Activated CD8-positive, alpha-beta memory T cell treated with anti-CD3 and anti-CD28 coated beads for 24 hours (primary cell): ENCODE measurements at places on chromosomes 1 and 21.

- no peak for DNase-seq
Measured at GRCh38 chr1:100606438-100606837, 68.5 kb downstream of the GPR88 start.

GRCh38 chr1:228987286-228987685 is 252.0 kb downstream of the RHOU start:
- no peak for DNase-seq

- no peak for DNase-seq
Measured at GRCh38 chr1:234997896-234998741, 130.5 kb downstream of the TOMM20 start.

- DNase-seq: no peak
Measured at GRCh38 chr1:31032266-31032665, 33.3 kb downstream of the PUM1 start.

DNA sequence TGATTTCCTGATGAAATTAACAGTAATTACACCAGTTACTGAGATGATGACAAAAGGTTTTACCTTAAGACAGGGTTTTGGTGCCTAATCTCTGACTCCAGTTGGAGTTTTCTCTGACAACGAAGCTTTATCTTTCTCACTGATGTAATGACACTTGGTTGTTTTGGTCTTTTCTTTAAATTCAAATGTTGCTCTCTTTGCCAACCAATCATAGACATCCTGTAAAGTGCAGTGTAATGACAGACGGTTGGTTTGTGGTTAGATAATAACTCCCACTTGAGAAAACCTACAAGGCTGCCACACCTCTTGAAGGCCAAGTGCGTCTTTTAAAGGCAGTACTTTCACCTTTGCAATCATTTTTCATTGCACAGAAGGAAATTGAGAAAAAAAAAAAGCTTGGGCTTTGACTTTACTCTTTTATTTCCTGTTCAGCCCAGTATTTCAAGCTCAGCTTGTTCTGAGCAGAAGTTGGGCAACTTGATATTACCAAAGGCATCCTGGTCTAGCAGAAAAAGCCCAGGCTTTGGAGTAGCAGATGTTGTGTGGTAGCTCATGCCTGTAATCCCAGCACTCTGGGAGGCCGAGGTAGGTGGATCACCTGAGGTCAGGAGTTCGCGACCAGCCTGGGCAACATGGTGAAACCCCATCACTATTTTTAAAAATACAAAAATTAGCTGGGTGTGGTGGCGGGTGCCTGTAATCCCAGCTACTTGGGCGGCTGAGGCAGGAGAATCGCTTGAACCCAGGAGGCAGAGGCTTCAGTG is 14.9 kb downstream of the PDIK1L start:
- DNase-seq: no peak

DNA sequence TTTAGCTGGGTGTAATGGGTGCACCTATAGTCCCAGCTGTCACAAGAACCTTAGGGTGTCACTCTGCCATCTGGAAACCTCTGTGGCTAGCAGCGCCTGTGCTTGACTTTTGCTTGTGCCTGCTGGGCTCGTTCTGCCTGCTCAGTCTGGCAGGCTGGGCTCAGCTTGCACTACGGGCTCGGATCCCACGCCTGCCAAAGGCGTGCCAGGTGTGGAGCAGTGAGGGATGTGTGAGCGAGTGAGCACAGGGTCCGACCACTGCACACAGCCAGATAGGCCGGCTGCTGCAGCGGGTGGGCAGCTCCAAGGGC is 2.8 kb upstream of the LSM10 start:
- no peak for DNase-seq

GRCh38 chr21:44024887-44025353 is 12.8 kb downstream of the TRAPPC10 start:
- no peak for DNase-seq

DNA sequence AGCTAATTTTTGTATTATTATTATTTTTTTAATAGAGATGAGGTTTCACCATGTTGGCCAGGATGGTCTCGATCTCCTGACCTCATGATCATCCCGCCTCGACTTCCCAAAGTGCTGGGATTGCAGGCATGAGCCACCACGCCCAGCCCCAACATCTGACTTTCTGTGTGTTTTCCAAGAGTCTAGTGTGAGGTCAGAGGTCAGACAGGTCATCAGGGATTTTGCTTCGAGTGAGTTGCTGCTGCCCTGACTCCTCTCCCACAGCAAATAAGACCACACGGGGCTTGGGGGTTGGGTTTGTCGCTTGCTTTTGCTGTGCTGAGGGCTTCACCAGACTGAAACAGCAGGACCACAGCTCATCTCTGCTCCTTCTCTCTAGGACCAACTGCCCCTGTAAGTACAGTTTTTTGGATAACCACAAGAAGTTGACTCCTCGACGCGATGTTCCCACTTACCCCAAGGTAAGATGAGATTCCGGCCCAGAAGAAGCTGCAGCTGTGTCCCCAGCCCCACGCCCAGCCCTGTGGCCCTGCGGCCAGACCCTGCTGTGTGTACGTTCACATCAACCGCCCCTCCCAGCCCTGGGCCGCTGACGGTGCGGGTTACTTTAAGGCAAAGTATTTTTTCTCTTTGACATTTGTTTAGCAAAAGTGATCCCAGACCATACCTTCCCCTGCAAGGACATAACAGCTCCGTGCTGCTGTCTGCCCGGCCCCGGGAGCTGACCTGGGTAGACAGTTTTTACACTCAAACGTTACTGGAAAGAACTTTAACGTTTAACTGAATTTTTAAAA is 97.5 kb downstream of the PDE9A start:
- DNase-seq: no peak

DNA sequence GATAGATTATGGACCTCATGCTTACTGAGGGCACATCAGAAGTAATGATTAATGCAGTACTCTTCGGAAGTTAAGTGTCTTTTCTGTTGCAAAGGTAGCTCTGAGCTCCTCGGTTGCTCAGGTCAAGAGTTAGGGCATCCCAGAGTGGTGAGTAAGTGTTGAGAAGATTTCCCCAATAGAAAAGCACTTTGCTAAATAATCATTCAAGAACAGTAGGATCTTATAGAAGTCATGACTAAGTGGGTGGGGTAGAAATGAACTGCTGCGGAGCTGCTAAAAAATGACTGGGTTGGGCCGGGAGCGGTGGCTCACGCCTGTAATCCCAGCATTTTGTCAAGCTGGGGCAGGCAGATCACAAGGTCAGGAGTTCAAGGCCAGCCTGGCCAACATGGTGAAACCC is 648.6 kb upstream of the CAMK1G start:
- no peak for DNase-seq

- DNase-seq: peak; percentile 75
Measured at GRCh38 chr1:148362626-148363438, 120.3 kb downstream of the PPIAL4G start.
